ENCODE measurements at places on chromosomes 16 and 17.

GRCh38 chr17:5362162-5362811 lies 57.2 kb downstream of the NUP88 start:
- no peak for DNase-seq

- DNase-seq: no peak
These were observed 30.0 kb downstream of the CHD9 start for GRCh38 chr16:53084746-53085334.

DNA sequence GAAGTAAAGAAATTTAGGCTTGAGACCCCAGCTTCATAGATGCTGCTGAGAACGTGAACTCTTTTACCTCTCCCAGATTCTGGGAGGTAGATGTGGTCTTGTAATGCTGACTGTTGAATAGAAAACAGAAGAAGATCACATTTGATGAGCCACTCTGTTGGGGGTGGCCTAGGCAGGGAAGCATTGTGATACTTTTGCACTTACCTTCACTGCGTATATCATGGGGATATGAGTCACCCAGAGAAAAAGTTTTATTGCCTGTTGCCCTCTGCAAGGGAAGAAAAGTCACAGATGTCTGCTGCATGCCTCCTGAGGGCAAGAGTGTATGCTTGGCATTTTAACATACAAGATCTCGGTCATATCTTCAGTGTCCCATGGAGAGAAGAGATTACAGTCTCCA lies 365.4 kb downstream of the SNX29 start:
- DNase-seq: no peak

GRCh38 chr16:89544113-89544512 lies 16.4 kb upstream of the RPL13 start:
- no peak for DNase-seq

DNA sequence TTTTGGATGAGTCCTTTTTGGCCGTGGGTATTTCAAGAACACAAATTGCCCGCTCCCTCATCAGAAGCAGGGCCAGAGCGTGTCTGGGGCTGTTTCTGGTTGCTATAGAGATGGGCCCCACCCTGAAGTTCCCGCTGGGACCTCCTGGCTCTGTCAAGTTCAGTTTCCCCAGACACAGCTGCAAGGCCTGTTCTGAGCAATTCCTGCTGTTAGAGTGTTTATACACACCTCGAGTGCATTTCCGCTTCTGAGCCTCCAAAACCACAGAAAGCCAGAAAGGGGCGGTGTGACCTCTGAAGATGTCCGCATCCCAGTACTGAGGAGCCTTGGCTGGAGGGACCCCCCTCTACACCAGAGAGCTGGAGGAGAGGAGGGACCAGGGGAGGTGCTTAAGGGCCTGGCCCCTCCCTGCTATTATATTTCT lies 9.3 kb upstream of the WBP2 start:
- no peak for DNase-seq

DNA sequence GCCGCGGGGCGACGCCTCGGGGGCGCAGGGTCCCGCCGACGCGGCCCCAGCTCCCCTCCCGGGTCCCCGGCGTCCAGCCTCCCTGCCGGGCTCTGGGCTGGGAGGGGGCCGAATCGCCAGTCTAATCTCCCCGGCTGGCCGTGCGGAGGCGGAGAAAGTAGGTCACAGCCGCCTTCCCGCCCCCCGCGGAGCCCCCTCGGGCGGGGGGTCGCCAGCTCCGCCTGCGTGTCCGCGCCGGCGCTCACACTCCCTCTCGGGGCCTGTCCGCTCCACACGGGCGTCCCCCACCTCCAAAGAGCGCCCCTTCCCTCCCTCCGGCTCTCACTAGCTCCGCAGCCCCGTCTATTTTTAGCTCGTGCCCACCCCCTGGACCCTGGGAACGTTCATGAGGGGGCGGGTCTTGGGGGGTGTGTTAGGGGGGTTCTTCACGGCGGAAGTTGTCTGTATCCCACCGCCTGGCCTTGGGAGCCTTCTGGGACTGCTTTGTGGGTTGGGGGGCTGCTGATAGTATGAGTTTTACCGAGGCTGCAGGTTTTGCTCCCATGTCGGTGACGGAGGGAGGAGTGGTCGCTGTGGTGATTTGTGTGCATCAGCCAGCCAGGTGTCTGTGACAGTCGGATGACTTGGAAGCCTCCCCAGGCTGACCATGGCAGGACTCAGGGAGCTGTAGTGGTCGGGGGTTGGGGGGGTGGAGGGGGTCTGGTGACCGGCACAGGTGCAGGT lies 1.1 kb downstream of the ATP1B2 start:
- DNase-seq: no peak

GRCh38 chr16:85200471-85201278 lies 88.4 kb upstream of the CIBAR2 start:
- DNase-seq: no peak
